ENCODE measurements at places on chromosomes 3 and 15.

DNA sequence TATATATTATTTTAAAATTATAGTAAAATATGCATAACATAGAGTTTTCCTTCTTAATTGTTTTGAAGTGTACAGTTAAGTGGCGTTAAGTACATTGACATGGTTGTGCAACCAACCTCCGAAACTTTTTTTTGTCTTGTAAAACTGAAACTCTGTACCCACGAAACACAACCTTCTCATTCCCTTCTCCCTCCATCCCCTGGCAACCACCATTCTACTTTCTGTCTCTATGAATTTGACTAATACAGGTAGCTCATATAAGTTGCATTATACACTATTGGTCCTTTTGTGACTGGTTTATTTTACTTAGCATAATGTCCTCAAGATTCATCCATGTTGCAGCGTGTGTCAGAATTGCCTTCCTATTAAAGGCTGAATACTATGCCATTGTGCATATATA, 179.4 kb downstream of the SATB1 start:
- no peak for DNase-seq

DNA sequence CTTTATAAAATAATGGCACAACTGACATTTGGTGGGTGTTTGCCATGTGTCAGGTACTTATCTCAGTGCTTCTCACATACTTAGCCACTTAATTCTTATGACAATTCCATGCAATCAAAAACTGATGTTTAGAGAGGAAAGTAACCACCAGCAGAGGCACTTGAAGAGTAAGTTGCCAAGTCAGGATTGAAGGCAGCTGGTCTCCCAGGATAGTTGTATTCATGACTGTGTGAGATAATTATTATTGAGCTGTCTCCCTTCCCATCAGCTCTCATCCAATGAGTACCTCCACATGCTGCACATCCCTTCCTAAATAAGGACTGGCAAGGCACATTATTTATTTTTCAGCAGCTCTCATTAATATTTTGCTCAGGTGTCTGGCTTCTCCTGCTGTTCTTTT, 4.8 kb downstream of the VEPH1 start:
- DNase-seq: no peak

DNA sequence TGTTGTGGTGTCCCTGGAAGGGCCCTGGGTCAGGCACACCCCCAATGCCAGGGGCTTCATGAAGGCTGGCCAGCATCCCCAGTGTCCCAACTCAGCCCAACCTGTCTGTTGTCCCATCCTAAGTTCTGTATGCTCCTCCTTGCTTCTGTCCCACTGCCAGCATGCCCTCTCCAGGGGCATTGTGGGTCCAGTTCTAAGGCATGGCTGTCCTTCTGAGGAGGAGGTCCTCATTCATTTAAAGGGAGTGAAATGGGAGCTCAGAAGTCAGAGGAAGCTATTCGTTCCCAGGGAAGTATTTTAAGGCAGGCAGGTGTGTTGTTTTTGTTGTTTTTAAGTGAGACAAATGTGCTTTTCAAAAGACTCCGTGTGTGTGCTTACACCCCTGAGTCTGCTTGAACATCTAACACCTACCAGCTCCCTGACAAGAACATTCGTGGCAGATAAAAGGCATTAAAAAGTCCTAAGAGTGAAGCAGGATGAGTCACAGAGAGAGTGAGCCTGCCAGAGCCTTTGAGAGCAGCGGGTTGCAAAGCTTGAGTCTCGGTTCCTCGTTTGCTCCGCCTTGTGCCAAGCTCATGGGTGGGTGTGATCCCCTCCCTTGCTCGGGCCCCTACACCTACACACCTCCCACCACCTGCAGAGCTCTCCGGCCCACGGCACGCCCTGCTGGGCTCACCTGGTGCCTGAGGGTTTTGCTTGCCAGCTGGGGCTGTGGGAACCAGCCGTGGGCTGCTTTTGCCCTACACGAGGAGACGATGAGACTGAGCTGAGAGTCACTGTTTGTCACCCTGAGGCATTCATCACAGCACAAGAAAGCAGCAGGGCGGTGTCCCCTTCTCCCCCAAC, 183.4 kb upstream of the TOPAZ1 start:
- DNase-seq: peak; percentile 3

GRCh38 chr3:129205109-129205832, 21.6 kb upstream of the CNBP start:
- DNase-seq: no peak

GRCh38 chr15:68218331-68218730, 11.2 kb downstream of the CLN6 start:
- DNase-seq: no peak

GRCh38 chr15:79883579-79884203, 13.1 kb downstream of the MTHFS start:
- no peak for DNase-seq

DNA sequence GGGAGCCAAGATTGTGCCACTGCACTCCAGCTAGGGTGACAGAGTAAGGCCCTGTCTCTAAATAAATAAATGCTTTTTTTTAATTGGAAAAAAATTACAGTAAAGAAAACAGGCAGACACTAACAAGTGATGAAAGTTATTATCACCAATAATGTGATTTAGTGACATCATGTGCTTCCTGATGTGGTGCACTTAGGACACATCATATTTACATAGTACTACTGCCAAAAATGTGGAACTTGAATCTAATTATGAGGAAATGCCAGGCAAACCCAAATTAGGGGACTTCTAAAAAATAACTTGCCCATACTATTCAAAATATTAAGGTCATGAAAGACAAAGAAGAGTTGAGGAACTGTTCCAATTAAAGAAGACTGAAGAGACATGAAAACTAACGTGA, 30.8 kb downstream of the MAP4 start:
- no peak for DNase-seq

GRCh38 chr3:133948996-133949395, 53.3 kb upstream of the RAB6B start:
- DNase-seq: no peak

DNA sequence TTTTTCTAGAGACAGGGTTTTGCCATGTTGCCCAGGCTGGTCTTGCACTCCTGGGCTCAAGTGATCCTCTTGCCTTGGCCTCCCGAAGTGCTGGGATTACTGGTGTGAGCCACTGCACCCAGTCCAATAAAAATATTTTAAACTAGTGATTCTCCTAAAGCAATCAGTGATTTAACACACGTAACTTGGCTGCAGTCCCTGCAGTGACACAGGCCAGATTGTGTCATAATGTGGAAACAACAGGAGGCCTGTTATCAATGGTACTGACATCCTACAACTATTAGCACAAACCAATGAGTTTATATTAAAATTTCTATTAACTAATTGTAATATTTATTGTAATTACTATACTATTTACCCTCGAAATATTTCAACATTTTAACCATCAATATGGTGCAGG, 1.6 kb upstream of the SEC61A1 start:
- no peak for DNase-seq

GRCh38 chr15:39321977-39322376, 258.9 kb upstream of the THBS1 start:
- no peak for DNase-seq

DNA sequence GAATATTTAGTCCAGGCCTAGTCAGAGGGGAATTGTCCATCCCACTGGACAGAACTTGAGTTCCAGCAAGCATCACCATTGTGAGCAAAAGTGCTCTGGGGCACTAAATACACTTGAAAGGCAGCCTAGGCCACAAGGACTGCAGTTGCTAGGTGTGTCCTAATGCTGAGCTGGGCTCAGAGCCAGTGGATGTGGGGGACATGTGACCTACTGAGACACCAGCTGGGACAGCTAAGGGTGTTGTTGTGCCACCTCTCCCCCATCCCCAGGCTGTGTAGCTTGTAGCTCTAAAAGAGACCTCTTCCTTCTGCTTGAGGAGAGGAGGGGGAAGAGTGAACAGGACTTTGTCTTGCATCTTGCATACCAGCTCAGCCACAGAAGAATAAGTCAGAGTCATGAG, 120.9 kb downstream of the DTWD1 start:
- no peak for DNase-seq

- DNase-seq: no peak
These were observed 100.6 kb downstream of the ZNF609 start for GRCh38 chr15:64560998-64561397.

DNA sequence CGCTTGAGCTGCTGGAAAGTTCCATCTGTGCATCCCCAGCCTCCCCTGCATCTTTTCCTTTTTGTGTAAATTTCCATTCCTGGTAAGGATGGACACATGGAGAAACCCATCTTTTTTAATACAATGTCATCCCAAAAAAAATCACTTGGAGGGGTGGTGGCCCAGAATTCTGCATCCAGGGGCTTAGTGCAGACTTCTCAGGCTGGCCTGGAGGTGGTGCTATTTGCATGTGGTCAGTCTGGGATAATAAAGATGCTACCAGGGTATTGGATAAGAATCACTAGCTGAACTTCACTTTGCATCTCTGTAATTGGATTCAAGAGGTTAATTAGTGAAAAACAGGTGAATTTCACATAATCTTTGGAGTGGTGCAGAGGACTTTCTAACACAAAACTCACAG, 1.8 kb upstream of the ZSCAN2 start:
- DNase-seq: peak; percentile 84

DNA sequence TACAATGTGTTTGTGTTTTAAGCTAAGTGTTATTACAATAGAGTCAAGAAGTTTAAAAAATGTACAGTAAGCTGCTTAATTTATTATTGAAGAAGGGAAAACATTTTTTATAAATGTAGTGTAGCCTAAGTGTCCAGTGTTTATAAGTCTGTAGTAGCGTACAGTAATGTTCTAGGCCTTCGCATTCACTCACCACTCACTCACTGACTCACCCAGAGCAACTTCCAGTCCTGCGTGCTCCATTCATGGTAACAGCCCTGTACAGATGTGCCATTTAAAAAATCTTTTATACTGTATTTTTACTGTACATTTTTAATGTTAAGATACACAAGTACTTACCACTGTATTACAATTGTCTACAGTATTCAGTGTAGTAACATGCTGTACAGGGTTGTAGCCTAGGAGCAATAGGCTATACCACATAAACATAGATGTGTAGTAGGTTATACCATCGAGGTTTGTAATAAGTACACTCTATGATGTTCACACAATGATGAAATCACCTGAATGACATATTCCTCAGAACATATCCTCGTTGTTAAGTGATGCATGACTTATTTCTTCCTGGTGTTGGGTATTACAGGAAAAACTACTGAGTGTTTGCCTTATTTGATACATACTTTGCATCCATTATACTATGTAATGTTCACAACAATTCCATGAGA, 156.6 kb upstream of the NUDT16 start:
- DNase-seq: no peak

DNA sequence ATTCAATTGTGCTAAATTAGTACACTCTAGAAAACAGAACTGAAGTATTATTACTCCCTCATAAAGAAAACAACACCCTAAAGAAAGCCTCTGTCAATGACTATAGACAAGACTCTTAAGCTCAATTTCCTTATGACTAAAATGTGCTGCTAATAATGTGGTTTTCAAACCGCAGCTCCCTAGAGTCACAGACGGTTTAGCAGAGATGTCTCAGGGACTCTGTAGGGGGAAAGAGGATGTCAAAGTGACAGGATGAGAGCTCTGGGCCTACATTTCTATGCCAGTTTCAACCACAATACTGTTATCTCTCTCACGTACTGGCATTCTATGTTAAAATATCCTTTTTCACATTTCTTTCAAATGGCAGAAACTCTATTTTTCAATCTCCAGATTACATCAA, 37.6 kb upstream of the WDR49 start:
- peak; percentile 88 for DNase-seq

DNA sequence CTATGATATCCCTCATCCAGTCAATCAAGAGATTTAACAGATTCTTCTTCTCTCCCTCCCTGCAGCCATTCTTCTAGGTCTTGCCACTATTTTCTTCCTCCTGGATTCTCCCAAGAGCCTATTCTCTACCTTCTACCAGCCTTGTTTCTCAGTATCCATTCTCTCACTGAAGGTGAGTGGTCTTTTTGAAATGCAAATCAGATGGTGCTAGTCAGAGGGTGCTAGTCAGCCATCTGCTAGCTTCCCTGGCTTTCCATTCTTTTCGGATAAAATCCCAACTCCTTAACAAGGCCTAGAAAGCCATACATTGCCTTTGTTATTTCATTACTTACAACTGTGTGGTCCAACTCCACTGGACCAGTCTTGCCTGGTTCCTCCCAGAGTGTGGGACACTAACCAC, 734.3 kb upstream of the CFAP20DC start:
- DNase-seq: no peak

DNA sequence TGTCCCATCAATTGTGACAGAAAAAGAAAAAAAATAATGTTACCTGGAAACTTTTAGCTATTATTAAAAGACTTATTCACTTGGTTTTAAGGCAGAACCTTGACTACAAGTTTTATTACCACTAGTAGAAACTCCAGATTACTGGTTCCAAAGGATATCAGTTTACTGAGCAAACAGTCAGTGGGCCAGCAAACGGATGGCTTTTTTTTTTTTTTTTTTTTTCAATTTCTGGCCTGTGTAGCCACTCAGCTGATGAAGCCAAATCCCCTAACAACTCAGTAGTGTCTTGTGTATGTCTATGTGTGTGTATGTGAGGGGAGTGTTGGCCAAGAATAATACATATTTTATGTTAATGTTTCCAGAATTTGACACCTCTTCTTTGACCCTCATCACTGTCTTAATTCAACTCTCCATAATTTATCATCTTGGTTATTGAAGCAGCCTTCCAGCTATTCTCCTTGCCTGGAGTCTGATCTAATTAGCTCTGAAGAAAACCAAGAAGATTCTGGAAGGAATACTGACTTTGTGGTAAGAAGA, 724.9 kb downstream of the NSUN3 start:
- no peak for DNase-seq

GRCh38 chr3:194584866-194585265, 48.4 kb downstream of the TMEM44 start:
- DNase-seq: no peak

DNA sequence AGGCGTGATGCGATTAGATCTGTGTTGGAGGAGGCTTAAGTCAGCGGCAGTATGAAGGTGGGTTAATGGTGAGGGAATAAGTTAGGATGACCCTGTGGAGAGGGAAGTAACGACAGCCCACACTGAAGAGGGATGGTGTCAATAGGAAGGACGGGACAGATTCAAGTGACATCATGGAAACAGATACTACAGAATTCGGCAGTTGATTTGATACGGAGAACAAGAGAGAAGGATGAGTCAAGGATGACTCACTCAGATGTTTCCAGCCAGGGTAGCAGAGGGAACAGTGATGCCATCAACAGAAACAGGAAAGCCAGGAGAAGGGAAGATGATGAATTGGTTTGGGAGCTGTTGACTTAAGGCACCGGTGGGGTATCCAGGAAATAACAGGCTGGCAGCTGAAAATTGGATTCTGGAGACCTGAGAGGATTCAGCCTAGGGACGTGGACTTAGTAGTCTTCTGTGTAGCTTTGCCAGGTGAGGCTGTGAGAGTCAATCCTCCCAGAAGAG, 38.0 kb downstream of the SHC4 start:
- DNase-seq: peak; percentile 50

- no peak for DNase-seq
These were observed 517 bp downstream of the TMA7 start for GRCh38 chr3:48440590-48440958.

All from NB4 (cell line).